GM03348 (cell line): ENCODE measurements at places on chromosomes 2 and 18.

GRCh38 chr2:55302241-55302640 is 33.2 kb upstream of the MTIF2 start:
- no peak for DNase-seq

DNA sequence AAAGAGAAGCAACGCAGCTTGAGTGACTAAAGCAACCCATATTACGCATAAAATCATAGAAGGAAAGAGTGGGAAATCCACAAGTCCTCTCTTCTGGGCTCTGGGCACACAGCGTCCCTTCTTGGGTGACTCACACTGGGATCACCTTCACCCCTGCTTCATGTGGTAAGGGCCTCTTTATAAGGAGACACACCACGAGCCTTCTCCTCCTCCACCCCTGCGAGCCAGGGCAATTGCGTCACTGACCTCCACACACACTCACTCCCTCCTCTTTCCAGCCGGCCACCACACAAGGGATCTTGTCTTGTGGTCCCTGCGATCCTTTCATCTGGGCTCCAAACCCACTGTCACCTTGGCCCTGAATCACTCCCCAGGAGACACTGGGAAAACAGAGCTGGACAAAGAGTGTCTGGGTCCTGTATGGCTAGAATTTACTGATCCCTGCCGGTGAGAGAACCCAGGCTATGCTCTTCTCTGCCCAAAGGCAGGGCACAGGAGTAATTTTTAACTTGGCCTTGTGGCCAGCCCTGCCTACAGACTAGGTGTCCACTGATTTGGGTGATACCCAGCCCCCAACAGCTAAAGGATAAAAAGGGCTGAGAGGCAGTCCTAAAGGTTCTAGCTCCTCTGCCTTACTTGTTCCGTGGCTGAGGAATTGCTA is 35.3 kb downstream of the NHEJ1 start:
- DNase-seq = peak; percentile 81

- DNase-seq = no peak
These were observed 1.8 kb upstream of the GBX2 start for GRCh38 chr2:236169741-236170589.

DNA sequence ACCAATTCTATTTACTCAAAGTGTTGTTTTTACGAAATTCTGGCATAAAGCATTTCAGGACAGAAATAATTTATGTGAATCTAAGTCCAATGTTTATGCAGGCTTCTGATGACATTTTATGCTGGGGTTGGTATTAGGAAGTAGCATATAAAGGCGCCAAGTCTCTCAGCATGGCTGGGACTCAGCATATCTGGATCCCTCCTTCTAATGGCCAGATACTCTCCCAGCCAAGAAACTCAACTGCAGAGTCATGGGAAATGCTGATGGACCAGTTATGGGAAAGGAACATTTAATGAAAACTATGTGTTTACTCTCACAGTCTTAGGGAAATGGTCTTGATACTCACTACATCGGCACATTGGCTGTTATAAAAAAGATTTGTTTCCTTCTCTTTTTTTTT is 392.2 kb downstream of the ARHGAP15 start:
- no peak for DNase-seq

GRCh38 chr2:4354678-4355077 is 651.3 kb downstream of the DCDC2C start:
- no peak for DNase-seq

DNA sequence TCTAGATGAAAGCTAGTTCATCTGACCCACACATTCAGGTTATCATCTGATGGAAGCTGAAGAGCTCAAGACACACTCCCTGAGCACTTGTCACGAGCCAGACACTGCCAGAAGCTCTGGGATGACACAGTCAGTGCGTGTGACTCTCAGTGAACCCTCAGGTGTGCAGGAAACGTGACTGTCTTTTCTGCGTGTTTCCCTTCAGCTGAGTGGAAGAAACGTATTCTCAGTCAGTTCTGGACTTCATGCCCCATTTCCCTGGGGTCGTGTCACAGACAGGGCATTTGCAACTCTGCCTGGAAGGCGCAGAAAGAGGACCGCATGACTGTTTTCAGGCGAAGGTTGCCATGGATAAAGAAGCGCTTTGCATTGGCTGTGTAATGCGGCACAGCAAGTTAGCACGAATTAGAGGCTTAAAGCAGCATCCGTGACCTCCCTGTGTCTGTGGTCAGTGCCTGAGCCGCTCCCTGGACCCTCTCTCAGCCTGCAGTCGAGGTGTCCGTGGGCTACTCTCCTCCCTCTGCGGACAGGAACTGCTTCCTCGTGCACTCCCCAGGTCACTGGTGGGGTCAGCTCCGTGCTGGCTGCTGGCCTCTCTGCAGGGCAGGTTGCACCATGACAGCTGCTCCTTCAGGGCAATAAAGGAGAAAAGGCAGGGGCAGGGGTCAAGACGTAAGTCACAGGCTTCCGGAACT is 3.3 kb upstream of the ALLC start:
- no peak for DNase-seq

GRCh38 chr2:186241874-186242273 is 244.2 kb upstream of the ZC3H15 start:
- no peak for DNase-seq

- no peak for DNase-seq
These were observed 113.1 kb downstream of the NFATC1 start for GRCh38 chr18:79508565-79509535.

GRCh38 chr18:48932822-48933510 is 17.8 kb downstream of the SMAD7 start:
- DNase-seq = no peak

DNA sequence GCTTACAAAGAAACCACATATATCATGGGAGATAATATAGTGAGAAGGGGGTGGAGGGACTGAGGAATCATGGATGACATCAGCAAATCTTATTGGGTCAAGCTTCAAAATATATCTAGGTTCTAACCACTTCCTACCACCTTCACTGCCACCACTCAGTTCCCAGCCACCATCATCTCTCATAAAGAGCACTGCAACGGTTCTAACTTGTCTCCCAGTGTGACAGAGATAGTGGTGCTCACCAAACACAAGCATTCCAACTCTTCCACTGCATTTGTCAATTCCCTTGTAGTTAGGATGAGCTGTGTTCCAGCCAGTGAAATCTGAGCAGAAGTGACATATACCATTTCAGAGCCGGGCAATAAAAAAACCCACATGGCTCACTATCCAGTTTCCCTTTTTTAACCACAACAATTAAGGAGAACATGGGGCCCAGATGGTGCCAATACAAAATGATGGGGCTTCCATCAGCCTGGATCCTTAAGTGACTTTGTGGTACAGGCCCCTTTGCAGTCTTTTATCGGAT is 318.1 kb downstream of the NBAS start:
- DNase-seq = no peak

- no peak for DNase-seq
These were observed 41.1 kb downstream of the ASB1 start for GRCh38 chr2:238467792-238468191.

GRCh38 chr2:233381638-233381995 is 27.3 kb downstream of the DGKD start:
- DNase-seq = no peak

DNA sequence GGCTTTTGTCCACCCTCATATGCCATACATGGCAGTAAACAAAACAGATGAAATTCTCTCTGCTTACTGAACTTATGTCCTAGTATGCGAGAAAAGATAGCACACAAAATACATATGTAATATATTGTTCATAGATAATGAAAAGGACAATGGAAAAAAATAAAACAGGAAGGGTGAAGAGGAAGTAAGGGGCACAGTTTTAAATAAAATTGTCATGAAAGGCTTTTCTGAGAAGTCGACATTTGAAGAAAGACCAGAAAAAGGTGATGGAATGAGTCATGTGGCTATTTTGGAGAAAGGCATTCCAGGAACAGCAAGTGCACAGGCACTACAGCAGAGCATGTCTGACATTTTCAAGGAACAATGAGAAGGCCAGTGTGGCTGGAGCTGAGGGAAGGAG is 56.4 kb downstream of the KCNH7 start:
- DNase-seq = no peak

- DNase-seq = no peak
These were observed 1.0 kb upstream of the NPHP1 start for GRCh38 chr2:110205660-110206455.

- no peak for DNase-seq
These were observed 54.4 kb downstream of the TRAPPC12 start for GRCh38 chr2:3433776-3434400.

- no peak for DNase-seq
These were observed 52.6 kb upstream of the UNC80 start for GRCh38 chr2:209719034-209719433.

DNA sequence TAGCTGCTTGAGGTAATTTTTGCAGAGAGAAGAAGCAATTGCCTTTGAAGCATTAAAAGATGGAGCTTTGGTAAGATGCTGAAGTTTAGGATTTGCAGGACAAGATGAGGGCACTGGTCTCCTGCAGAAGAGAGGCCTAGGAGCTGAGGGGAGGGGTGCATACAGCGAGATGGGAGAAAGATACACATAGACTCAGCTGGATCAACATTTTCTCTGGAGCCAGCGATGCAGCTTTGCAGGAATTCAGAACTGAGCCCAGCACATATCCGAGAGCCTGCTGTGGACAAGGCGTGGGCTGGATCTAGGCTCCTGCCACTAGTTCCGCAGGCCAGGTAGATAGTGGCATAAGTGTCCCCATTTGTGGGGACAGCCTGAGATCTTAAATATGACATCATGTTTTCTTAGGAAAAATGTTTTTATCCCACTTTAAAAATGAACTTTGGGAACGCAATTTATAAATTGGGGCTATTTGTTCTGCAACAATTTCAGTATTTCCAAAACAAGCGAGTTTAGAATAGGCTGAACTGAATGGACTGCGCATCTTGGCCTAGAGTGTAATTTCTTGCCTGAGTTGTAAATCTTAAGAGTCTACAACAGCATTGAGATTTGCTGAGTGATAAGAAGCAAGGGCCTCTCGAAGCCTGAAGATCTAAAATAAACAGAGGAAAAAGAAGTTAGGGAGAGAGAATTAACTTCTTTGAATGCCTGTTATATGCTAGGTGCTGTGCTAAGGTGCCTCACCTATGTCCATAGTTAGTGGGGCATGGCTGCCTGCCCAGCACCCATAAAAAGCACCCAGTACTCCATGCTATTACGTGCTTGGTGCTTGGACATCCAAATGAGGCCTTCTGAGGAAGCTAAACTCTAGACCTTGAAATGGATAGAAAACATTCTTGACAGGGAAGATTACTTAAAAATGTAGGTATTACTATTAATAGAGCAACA is 17.3 kb downstream of the GRHL1 start:
- no peak for DNase-seq

DNA sequence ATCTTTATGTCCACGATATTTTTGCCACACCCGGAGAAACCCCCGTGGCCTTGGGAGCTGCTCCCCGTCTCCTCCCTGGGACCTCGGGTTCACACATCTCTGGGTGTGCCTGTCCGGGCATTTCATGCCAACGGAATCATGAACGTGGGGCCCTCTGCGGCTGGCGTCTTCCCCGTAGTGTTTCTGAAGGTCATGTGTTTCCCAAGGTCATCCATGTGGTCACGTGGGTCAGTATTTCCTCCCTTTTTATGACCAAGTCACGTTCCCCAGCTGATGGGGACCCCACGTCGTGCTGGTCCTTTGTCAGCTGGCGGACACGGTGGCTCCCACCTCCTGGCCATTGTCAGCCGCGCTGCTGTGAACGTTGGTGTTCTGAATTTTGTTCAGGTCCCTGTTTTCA is 135.7 kb downstream of the NFATC1 start:
- DNase-seq = no peak

- DNase-seq = no peak
These were observed 52.6 kb downstream of the LCLAT1 start for GRCh38 chr2:30499681-30500080.

- DNase-seq = no peak
These were observed 430 bp upstream of the CHMP1B start for GRCh38 chr18:11850821-11851145.

GRCh38 chr18:76602191-76602590 is 107.1 kb upstream of the ZNF516 start:
- no peak for DNase-seq

DNA sequence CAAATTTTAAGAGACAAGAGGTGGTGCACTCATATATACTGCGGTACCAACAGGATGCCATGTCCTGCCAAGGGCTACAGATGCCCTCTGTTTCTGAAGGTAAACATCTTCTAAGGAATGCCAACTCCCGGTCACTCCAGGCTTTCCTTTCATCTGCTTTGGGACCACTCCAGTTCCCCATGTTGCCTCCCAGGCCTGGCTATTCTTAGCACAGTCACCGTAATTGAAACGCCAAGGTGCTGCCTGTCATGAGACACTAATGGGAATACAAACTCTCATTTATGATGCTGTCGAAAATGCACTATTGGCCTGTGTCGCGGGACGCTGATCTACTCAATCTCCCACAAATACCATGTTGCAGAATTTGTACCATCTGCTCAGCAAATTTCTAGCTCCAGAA is 79.6 kb downstream of the KLF7 start:
- DNase-seq = no peak

GRCh38 chr2:128438586-128438985 is 119.9 kb upstream of the HS6ST1 start:
- DNase-seq = no peak

- no peak for DNase-seq
These were observed 34.8 kb downstream of the TET3 start for GRCh38 chr2:74019516-74019915.

- DNase-seq = no peak
These were observed 8.4 kb downstream of the GPC1 start for GRCh38 chr2:240443891-240444301.

DNA sequence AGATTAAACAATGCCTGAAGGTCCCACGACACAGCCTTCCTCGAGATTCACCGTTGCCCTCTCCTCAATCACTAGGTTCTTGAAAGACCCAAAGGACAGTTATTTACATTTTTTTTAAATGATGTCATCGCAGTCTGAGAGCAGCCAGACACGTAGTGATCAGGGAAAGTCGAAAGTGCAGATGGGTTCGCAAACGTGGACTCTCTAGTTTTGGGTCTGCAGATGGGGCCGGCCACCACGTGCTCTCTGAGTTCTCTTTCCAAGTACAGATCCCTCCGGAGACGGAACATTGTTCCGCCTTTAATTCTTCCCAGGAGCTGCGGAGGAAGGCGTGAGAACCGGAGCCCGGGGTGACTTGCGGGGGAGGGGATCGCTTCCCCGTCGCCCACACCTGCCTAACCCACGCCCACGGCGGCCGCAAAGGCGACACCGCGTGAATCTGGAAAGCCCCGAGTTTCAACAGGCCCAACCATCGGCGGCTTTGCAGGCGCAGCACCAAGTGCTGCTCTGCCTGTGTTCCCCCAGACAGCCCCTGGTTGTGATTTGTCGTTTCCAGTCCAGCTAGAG is 54.3 kb downstream of the PKDCC start:
- peak; percentile 81 for DNase-seq
